ENCODE measurements at places on chromosomes 1 and 21. TPM values are rescaled to one million over a fixed set of nuclear protein-coding genes. Genes with fewer than 3 reads are reported as not detected.
A peak's percentile ranks its signal among the peaks of the same experiment; 100 is the strongest.

DNA sequence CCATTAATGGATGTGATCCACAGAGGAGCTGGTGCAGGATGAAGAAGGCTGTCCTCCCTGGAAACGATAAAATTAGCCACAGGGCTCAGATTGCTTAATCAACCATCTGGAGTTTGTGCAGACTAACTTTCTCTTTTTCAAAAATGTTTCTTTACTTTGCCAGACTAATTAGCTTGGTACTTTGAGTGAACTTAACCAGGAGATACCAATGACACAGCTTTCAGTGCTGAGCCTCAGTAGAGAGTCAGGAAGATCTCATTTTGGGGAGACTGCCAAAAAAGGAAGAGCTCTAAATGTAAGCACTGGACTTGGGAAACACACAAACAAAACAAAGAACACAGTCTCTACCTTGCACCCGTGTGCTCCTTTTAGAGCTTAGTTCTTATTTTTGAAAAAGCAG, 248.1 kb upstream of the DEPDC1 start:
- no peak for DNase-seq

The BMP8B gene
- total RNA-seq: 0.12 TPM

The PSRC1 gene
- total RNA-seq: 13.9 TPM

The FOXO6 gene
- total RNA-seq: 11.7 TPM

- no peak for DNase-seq
These were observed 7.7 kb downstream of the PRDM15 start for GRCh38 chr21:41871293-41872030.

GRCh38 chr1:93489756-93490155, 41.8 kb downstream of the FNBP1L start:
- DNase-seq: no peak

- DNase-seq: peak; percentile 14
These were observed 66.6 kb downstream of the TRIM11 start for GRCh38 chr1:228339766-228340685.

DNA sequence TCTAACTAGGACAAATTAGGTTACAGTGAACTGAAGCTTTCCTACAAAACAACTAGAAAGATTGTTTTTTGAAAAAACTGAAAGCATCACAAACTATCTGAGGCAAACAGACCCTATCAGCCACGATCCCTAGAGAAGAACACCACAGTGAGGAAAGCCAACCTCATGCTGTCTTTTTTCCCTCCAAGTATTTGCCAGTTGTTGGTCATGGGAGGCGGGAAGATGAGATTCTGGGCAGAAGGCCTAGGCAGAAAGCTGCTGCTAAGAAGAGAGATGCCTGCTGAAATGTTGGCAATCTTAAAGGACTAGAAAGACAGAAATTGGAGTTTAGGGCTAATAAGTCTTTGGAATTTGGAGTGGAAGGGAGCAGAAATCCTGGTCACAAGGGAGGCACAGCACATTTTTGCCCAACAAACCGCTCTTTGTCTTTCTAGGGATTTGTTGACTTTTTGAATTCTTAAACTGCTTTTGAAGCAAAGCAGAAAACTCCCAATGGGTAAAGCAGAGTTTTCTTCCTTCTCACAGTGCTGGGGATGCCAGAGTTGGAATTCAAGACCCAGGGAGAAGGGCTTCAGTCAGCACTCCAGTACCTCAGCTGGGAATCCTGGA, 83.9 kb downstream of the MT1HL1 start:
- no peak for DNase-seq

DNA sequence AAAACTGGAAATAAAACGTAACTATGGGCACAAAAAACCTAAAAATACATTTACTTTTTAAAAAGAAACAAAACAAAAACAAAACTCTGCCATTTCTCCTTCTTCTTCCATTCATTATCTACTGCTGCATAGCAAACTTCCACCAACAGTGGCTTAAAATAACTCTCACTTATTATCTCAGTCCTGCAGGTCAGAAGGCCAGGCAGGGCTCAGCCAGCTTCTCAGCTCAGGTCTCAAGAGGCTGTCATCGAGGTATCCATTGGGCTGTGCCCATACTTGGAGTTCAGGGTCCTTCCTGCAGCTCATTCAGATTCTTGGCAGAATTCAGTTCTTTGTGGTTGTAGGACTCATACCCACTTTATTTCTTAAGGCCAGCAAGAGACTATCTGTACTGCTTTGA, 352.7 kb upstream of the PLD5 start:
- DNase-seq: no peak

DNA sequence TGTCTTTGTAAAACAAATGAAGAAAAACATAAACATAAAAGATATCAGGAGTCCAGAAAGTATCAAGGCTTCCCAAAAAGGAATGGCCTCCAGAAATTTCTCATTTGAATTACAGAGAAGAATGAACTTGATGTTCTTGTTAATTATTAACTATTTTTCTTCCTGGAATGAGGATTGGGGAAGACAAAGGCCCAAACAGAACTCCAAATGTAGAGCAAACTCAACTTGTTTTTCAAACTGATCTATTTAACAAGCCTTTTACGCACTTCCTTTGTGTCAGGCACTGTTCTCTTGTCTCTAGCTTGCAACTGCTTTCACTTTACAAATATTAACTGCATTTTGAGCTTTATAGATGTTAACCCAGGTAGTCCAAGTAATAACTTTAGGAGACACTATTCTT, 45.5 kb downstream of the LAMC2 start:
- DNase-seq: no peak

The RCC2 gene
- total RNA-seq: 132 TPM

The GPR89A gene
- total RNA-seq: 31.4 TPM

The TMEM54 gene
- 9.9 TPM for total RNA-seq

GRCh38 chr1:241682921-241683320, 30.8 kb downstream of the WDR64 start:
- DNase-seq: no peak

DNA sequence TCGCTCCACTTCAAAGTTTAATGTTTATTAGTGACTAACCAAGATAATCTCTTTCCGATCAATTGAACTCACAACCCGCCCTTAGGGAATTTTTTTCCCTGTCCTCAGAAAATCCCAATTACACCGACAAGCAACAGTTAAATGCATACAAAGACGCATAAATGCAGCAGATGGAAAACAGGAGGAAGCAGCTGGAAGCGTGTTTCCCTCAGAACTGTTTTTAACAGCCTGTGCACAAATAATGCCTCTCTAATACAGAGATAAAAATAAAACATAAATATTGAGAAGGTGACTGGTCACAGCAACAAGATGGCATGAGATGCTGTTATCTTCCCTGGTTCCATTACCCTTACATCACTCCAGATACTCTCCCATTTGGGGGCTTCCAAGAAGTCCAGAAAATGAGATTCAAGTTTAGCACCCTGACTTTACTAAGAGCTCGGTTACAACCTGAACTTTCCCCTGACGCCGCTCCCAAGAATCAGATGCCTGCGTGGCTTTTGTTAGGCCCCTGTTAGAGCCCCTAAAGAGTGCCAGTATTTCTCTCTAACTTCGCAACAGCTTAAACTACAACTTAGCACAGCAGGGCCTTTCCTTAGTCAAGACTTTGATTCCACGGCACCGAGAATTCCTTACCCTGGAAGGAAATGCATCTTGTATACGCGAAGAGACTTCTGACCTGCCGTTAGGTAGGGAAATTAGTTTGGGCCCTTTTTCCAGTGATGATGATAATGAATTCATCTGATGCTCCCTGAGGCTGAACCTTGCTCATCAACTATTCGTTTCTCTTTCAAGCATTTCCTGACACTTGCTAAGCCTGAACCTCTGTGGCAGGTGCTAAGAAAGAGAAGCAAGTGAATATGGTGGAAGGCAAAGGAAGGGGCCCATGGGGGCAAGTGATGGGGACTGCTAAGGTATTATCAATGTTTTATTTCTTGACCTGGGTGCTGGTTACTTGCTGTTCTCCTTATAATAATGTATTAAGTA, 137.7 kb upstream of the SMYD2 start:
- DNase-seq: no peak

GRCh38 chr1:216500273-216500967, 77.2 kb upstream of the USH2A start:
- DNase-seq: no peak

- DNase-seq: peak; percentile 11
These were observed 16.5 kb downstream of the SPOCD1 start for GRCh38 chr1:31799196-31799894.

The SAMD13 gene
- not detected for total RNA-seq

DNA sequence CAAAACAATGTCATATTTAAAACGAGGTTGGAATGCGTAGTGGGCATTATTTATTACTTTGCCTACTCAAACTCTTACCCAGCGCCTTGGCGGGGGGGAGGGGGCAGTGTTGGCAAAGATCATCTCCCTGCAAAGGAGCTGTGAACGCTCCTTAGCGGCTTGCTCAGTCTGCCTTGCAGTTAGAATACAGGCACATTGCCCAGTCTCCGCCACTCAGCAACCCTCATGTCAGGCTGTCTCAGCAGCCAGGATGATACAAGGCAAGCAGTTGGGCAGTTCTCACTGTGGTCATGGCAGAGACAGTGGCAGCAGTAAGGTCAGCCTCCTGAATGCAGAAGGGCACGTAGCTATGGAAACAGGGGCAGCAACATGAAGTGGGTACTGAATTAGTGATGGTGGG, 170.4 kb upstream of the KCNK2 start:
- DNase-seq: no peak

GRCh38 chr1:23704834-23705495, 13.4 kb downstream of the RPL11 start:
- DNase-seq: no peak

The NT5C1A gene
- not detected for total RNA-seq

DNA sequence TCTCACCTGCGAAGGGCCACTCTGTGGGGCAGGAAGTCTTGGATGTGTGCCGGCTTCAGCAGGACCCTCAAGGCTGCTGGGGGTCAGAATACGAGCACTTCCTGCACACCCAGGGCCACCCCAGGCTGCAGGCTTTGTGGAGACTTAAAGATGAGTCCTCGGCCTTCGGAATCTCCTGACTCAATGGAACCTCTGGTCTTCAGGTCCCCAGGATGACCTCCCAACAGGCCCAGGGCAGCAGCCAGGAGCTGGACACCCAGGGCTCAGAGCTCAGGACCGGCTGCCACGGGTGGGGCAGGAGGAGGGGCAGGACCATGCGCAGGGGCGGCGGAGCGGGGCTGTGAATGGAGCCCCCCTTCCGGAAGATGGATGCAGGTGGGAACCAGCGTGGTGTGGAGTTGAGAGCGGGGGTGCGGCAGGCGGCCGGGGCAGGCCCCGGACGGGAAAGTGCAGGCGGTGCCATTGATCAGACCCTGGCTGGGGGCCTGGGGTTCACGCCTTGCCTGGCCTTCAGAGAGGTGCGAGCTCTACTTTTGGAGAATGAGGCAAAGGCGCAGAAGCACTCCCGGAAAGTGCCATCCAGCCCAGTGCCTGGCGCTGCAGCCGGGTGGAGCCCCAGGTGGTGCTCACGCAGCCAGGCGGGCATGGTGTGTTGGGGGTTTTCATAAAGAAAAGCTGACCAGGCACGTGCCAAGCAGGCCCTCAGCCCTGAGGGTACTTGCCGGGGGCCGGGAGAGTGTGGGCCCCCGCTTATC, 10.4 kb downstream of the COL18A1 start:
- peak; percentile 13 for DNase-seq

- no peak for DNase-seq
These were observed 66.4 kb upstream of the PDE9A start for GRCh38 chr21:42587036-42587435.

- no peak for DNase-seq
These were observed 6.2 kb downstream of the FNDC5 start for GRCh38 chr1:32864375-32865019.

The ADAMTS5 gene
- 22.5 TPM for total RNA-seq

DNA sequence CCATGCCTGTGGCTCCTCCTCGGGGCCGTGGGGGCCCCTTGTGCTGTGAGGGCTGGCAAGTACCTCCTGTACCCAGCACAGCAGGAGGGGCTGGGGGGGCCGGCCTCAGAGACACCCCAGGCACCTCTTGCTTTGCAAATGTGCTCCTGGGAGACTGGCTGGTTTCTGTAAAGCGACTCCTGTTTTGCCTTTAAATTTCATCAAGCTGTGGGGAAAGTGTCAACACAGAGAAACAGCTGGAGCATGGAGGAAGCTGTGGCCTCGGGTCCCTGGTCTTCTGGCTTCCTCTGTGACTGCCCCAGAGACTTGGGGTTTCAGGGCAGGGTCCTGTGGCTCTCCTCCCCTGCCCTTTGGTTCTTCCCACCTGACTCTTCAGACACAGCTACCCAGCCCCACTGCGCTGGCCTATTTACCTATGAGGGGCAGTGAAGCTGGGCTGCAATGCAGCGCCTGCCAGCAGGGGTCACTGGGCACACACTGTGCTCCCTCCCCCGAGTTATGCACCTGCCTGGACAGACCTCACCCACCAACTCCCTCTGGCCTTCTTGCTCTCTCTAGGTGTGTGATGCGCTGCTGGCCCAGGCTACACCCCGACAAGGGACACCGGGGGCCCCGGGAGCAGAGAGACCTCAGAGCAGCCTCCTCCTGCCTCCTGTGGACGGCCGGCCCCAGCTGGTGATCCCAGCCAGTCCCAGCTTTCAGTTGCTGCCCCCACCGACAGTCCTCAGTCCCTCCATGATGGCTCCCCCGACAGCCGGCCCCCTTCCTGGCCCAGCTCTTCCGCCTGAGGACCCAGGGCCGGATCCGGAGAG, 17.6 kb upstream of the PEX10 start:
- DNase-seq: no peak

The LYST gene
- total RNA-seq: 33.6 TPM

DNA sequence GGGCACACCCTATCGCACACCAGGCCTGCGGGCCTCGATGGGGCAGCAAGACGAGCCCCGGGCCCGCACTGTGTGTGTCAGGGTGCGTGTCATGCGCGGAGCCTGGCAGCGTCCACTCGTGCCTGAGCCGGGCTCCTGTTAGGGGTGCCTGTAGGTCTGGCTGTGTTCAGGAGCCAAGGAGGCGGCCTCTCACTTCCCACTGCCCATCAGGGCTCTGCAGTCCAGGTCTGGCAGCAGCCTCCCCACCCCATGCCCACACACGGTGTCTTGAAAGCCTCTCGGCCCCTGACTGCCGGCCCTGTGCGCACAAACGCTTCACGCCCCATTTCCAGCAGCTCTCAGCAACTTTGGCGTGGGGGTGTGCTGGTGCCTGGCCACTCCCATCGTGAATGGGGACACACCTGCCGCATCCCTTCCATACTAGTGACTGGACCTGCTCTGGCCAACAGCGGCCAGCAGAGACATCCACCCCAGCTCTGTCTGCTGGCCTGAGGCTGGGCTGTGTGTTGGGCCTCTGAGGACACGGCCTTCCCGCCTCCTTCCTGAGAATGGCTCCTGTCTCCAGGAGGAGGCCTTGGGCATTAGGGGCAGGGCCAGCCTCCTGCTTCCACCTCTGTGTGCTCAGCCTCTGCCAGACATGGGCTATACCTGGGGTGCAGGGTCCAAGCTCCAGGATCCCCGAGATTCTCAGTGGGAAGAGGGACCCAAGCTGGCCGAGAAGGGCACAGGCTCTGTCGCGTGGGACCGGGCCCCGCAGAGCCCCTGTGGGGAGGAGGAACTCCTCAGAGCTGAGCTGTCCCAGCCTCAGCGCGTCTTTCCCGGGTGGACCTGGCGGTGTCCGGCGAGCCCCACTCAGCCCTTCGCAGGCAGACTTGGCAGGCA, 41.8 kb upstream of the ACTRT2 start:
- DNase-seq: no peak

The PITHD1 gene
- total RNA-seq: 35.0 TPM

The G0S2 gene
- total RNA-seq: 2.5 TPM
